ENCODE measurements at places on chromosomes 7 and 10.

GRCh38 chr10:132637477-132638129 lies 100.0 kb downstream of the INPP5A start:
- DNase-seq = no peak

GRCh38 chr7:151301471-151302462 lies 39.8 kb upstream of the NUB1 start:
- DNase-seq = no peak

DNA sequence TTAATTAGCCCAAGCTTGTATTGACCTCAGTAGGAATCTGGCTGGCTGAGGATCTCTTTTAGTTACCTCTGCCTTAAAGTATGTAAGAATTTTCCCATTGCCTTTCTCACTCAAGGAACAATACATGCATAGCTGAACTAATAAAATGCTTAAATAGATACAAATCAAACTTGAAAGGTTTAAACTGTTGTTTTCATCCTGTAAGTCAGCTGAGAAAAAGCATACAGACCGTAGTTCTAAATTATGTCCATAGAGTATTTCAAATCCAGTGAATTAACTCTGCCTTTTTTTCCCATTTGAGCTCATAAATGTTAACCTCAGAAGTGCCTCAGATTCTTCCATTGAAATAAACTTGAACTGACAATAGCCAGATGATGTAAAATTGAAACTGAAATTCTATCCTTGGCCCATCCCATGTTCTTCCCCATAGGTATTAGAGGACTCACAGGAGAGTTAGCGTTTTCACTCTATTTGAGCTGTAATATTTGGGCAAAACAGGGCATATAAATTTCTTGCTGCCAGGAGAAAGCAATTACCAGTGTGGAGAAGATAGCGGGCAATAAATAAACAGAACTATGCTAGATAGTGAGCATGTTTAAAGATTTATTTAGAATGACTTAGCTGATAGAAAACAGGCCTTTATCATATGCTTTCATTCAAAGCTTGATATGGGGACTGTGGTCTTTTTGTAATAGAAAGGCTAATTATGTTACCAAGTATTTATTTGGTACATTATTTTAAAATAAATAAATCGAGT lies 163.7 kb downstream of the WNT2 start:
- DNase-seq = no peak

- no peak for DNase-seq
Measured at GRCh38 chr7:112213735-112214134, 7.2 kb downstream of the ZNF277 start.

GRCh38 chr10:132916421-132916841 lies 25.9 kb downstream of the CFAP46 start:
- DNase-seq = no peak

DNA sequence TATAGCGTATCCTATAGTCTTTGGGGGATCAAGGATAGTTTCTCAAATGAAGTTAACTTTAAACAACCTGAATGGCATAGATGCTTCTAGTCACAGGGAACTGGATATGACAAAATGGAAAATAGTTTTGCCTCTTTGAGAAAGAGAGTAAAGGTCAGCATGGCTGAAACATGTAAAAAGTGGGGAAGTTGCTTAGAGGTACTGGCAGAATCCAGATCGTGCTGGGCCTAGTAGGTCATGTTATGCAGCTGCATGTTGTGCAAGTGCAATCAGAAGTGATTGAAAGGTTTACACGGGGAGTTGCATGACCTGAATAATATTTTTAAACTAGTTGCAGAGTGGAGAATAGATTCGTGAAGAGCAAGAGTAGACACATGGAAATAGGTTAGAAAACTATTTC lies 201.1 kb upstream of the HDAC9 start:
- DNase-seq = no peak

DNA sequence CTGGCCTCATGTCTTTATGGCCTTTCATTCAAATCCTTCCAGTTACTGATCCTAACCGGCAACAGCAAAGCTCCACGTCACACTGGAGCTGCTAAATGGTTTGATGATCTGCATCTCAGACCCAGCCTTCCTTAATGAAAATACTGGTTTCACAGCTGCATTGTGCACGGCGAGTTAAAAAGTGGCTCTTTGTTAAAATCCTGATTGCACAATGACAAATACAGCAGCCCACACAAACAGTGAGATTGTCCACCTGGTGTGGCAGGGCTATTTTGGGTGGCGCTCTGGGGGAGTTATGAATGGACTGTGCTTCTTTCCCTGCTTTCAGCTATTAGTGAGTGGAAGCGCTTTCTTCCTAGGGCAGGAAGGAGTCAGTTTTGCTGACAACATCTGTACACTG lies 63.4 kb upstream of the C1QL3 start:
- DNase-seq = no peak

- DNase-seq = no peak
Measured at GRCh38 chr10:121655254-121656144, 57.3 kb upstream of the FGFR2 start.

DNA sequence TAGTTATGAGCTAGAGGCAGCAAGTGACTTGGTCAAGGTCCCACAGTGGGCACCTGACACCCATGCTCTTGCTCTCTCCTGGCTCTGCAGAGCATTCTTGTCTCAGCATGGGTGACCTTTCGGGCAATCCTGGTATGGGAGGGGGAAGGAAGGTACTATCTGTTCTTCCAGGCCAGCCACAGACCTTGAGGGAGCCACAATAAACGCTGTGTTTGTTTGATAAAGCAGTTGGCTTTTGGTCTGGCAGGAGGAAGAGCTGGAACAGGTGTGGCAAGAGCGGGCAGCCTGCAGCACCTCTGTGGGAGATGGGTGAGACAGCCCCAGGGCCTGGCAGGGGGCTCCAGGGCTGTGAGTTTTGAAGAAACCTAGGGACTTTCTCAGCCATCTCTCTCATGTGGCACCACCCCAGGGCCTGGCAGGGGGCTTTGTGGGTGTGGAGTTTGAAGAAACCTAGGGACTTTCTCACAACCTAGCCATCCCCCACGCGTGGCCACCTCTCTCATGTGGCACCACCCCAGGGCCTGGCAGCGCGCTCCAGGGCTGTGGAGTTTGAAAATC lies 11.4 kb downstream of the CLDN3 start:
- DNase-seq = no peak

GRCh38 chr7:44161371-44161770 lies 20.2 kb upstream of the MYL7 start:
- DNase-seq = no peak

DNA sequence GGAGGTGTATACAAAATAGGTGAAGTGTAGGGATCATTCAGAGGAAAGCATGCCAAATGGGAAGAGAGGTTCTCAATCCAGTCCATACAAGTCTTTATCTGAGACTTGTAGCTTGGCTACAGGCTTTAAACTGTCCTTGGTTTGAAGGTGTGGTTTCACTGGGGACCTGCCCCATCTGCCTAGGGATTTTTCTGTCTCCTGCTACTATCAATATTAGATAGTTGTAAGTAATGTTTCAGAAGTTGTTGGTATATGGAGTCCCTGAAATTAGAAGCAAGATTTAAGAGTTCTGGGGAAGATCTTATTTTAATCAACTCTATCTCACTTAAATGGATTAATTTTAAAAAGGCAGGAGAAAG lies 100.9 kb downstream of the ANKRD7 start:
- DNase-seq = no peak

DNA sequence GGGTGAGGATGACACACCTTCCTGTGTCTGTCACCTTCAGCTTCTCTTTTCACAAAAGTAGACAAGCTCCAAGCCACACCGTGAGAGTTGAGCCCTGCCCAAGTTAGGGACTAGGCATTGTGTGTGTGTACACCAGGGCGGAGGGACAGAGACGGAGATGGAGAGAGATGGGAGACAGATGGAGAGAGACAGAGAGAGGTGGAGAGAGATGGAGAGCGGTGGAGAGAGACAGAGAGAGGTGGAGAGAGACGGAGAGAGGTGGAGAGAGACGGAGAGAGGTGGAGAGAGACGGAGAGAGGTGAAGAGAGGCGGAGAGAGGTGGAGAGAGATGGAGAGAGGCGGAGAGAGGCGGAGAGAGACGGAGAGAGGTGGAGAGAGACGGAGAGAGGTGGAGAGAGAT lies 207.0 kb downstream of the DNAJB6 start:
- no peak for DNase-seq

DNA sequence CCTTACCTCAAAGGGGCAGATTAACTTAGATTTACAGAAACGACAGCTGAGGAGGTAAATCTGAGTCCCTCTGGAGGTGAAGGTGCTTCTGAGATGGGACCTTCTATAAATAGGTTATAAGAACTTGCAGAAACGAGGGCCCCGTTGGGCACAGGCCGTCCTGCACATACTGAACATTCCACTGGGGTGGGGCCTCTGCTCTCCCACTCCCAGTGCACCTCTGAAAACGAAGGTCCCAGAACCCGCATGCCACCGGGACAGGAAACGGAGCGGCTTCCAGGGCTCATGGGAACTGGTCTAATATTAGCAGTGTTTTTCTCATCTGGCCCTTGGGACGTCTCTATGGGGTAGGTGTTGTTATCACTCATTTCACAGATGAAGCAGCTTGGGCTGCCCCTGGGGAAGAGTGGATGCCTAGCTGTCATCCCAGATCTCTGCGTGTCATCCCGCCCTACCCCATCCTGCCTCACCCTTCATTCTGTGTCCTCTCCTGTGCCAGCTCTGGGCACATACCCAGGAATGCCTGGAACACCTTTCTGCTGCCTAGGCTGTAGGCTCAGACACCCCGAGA lies 19.6 kb downstream of the C10orf62 start:
- DNase-seq = no peak

DNA sequence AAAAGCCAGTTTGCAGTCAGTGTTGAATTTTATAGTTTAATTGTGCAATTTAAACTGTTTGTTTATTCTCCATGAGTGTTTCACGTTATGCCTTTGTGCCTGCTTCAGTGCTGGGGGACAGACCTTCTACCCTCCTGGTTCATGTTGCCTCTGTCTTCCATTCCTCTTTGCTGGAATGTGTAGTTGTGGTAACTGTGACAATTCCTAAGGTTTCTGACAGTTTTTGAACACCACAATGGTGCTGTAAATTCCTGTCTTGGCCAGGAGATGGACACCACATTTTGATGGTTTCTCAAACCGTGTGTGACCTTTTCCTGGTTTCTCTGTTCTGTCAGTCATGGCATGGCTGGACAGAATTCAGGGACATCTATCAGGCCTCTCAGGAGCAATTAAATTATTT lies 201.7 kb downstream of the BICC1 start:
- no peak for DNase-seq

DNA sequence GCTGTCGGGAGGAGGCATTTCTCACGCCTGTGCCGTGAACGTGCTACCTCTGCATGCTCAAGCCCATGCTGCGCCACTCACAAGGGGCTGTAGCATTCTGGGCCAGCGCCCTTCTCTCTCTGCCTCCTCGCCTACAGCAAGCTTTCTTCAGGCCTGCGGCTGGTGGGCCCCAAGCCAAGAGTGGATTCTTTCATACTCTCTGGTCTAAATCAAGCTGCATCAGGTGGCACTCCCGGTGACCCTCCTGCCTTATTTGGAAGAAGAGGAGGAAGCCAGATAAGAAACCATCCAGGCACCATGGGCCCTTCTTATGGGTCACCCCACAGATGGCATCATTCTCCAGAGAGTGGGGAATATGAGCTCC lies 86.7 kb upstream of the DUSP5 start:
- DNase-seq = no peak

- DNase-seq = no peak
Measured at GRCh38 chr7:34117573-34117972, 212.2 kb downstream of the BMPER start.

DNA sequence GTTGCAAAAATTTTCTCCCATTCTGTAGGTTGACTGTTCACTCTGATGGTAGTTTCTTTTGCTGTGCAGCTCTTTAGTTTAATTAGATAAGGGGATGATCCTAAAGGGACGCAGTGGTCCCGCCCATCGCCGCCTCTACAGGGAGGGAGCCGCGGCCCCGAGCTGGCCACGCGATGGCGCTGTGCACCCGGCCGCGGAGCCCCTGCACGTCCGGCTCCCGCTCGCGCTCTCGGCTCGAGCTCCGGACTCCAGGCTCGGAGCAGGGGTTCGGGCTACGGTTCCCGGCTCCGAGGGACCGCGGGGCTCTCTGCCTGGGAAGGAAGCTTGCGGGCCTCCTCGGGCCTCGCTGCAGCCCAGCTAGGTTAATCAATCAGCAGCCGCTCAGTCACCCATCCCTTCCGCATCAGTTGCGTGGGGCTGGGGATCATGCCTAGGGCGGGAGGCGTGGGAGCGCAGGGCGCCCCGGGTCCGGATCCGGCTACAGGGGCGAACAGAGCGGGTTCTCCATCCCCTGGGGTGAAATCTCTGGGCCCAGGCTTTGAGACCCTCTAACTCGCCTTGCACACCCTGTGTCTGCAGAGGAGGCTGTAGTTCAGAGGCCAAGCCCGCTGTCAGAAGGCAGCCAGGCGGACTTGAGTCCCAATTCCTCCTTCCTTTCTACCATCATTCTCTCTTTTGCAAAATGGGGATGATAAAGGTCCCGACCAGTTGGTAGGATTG lies 97.9 kb downstream of the WDR11 start:
- peak; percentile 56 for DNase-seq

GRCh38 chr7:155746188-155746587 lies 66.1 kb downstream of the SHH start:
- no peak for DNase-seq

GRCh38 chr10:108709927-108710722 lies 1213.2 kb downstream of the XPNPEP1 start:
- DNase-seq = no peak

GRCh38 chr7:26388256-26388655 lies 96.6 kb downstream of the SNX10 start:
- DNase-seq = no peak

- DNase-seq = no peak
Measured at GRCh38 chr7:12475362-12476063, 71.8 kb upstream of the VWDE start.

GRCh38 chr7:152370297-152370696 lies 65.5 kb downstream of the KMT2C start:
- DNase-seq = no peak

GRCh38 chr7:40276061-40276460 lies 141.3 kb downstream of the SUGCT start:
- DNase-seq = no peak

GRCh38 chr10:26378861-26379294 lies 59.3 kb upstream of the APBB1IP start:
- DNase-seq = no peak

- no peak for DNase-seq
Measured at GRCh38 chr7:45230083-45230482, 72.5 kb downstream of the RAMP3 start.

GRCh38 chr7:48515171-48515570 lies 343.9 kb downstream of the ABCA13 start:
- no peak for DNase-seq

- DNase-seq = no peak
Measured at GRCh38 chr7:135414850-135415439, 95.0 kb downstream of the CNOT4 start.

DNA sequence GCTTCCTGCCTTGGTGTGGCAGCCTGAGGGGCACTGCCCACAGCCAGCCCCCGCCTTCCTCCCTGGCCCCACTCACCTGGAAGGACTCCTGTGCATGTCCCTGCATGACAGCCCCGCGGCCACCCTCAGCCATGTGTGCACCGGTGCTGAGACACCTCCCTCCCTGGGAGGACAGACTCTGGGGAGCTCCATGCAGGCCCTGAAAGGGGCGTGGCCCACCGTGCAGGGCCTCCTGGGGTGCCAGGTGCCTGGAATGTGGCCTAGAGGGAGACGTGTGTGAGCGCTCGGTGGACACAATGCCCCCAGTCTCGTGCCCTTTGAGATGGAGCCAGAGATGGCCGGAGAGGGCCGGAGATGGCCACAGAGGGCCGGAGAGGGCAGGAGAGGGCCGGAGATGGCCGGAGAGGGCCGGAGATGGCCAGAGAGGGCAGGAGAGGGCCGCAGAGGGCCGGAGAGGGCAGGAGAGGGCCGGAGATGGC lies 59.1 kb upstream of the PPP2R2D start:
- no peak for DNase-seq

- DNase-seq = peak; percentile 9
Measured at GRCh38 chr10:95133016-95133752, 60.9 kb upstream of the ACSM6 start.

Measured in occipital lobe (tissue), 3 donors.